Kidney tubule cell (primary cell): ENCODE measurements at places on chromosomes 11 and 22.

DNA sequence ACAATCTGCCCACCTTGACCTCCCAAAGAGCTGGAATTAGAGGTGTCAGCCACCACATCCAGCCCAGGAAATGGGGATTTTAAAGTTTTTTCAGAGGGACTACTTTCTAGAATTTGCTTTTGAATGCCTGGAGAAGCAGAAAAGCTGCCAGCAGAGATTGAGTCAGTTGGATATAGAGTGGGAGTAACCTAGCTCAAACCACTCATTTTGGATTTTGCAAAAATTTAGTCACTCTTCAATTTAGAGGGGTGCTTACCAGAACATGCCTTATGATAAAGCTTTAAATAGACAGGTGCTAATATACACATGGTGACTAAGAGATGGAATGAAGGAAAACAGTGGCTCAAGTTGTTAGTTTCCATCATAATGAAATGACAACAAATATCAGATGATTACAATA is 26.5 kb upstream of the PSMA1 start:
- no peak for DNase-seq

GRCh38 chr11:75571625-75572024 is 9.6 kb downstream of the SERPINH1 start:
- DNase-seq = no peak

- DNase-seq = peak; percentile 50
These were observed 9.4 kb downstream of the PGM2L1 start for GRCh38 chr11:74388678-74389327.

DNA sequence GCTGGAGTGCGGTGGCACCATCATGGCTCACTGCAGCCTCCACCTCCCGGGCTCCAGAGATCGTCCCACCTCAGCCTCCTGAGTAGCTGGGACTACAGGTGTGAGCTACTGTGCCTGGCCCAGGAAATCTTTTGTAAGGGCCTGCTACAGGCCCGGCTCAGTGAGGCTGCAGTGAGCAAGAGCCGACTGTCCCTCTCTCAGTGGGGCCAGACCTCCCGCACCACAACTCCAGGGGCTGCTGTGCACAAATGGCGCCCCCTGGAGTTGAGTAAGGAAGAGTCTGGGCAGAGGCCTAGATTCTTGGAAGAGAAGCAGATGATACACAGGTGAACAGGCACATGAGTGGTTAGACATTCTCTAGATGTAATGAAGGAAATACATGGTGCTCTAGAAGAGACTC is 7.0 kb downstream of the SERHL2 start:
- DNase-seq = peak; percentile 42

- no peak for DNase-seq
These were observed 2.5 kb upstream of the ARCN1 start for GRCh38 chr11:118569670-118570069.

DNA sequence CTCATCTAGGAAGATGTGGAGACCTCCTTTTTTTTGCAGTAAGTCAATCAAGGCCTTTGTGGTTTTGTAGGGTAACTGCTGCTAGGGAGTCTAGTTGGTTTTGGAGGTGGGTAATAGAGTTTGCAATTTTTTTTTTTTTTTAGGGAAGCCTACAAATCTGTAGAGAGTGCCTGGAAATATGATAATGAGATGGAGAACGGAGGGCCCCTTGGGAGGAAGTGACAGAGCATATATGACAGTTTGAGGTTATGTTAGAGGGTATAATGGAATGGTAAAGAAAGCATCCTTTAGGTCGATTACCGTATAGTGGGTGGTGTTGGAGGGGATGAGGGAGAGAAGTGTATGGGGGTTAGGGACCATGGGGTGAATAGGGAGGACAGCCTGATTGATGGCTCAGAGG is 98.3 kb downstream of the ELP4 start:
- no peak for DNase-seq

GRCh38 chr22:44666207-44666585 is 35.8 kb upstream of the PRR5 start:
- no peak for DNase-seq

DNA sequence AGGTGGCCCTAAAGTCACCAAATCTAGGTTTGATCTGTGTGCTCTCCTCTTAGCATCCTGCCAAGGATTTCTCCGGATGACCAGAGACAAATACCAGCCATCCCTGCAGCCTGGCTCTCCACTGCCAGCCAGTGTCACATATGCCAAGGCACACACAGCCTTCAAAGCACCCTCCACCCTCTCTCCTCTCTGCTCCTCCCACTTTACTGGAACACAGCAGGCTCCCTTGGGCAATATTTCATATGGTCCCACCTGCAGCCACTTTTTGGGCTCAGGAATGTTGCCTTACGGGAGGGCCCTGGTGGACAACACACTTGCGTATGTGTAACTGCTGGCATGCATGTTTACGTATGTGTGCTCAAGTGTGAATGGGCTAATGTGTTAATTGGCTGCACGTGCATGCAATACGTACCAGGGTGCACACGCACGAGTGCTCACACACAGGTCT is 183.9 kb downstream of the CEP164 start:
- DNase-seq = no peak

DNA sequence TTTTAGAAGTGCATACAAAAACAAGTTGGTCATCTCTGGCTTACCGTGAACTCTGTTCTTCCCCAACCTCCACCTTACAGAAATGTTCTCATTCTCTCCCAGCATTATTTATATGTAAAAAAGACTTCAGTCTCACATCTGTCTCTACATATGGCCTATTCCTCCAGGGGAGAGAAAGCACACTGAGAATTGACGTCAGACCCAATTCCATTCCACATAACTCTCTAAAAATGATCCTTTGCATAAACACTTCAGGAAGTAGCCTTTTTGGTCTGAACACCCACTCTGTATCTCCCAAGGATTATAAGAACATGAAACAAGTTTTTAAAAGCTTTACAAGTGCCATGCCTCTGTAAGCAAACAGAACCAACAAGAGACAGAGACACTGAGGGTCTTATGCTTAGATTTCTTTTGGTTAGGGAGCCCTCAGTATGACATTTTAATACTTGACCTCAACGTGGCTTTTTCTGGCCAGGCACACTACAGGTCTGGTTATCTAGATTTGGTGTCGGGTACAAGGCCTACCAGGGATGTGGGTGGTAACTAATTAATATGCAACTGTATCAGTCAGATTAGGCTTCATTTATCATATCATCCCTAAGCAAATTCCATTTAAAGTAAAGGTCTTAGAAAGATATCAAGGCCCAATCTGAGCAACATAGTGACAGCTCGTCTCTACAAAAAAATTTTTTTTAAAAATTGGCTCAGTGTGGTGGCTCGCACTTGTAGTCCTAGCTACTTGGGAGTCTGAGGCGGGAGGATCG is 48.5 kb upstream of the PPP2R1B start:
- no peak for DNase-seq

- no peak for DNase-seq
These were observed 67.0 kb downstream of the FANCF start for GRCh38 chr11:22558664-22559063.

DNA sequence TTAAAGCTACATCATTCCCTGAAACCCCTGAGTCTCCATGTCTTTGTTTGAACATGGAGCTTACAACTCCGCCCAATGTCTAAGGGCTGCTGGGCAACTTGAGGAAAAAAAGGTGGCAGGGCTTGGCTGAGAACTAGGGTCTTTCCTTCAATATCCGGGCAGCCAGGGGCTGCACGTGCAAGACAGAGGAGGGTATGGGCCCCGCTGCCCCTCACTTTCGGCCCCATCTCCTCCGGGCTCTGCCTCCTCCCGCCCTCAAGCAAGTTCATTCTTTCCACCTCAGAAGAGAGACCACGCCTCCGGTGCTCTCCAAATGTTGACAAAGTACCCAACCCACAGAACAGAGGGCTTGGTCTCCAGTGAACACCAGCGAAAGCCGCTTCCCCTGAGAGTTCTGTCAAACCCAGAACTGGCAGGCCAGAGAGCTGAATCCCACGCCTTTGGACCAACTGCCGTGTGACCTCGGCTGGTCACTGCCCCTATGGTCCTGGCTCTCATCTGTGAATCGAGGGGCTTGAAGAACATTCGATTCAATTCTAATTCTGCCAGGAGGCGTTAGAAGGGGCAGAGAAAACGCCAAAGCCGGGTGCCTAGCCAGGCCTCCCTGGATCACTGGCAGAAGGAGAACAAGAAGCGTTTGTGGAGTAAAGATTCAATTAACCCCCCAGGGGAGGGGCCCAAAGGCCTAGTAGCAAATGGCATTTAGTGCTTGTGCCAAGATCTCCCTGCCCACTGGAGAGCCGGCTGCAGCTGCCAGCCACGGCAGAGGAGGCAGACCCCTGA is 7.3 kb downstream of the PDGFB start:
- no peak for DNase-seq

- DNase-seq = no peak
These were observed 41.2 kb downstream of the MYEOV start for GRCh38 chr11:69335007-69335780.

- DNase-seq = peak; percentile 100
These were observed 95.8 kb downstream of the SWAP70 start for GRCh38 chr11:9759519-9760192.

GRCh38 chr22:29268511-29269229 is 602 bp downstream of the EWSR1 start:
- peak; percentile 55 for DNase-seq
